CD4-positive, alpha-beta T cell treated with Interleukin-2 at 100 ng/mL for 4 hours (primary cell): ENCODE measurements at places on chromosomes 6 and 20.

DNA sequence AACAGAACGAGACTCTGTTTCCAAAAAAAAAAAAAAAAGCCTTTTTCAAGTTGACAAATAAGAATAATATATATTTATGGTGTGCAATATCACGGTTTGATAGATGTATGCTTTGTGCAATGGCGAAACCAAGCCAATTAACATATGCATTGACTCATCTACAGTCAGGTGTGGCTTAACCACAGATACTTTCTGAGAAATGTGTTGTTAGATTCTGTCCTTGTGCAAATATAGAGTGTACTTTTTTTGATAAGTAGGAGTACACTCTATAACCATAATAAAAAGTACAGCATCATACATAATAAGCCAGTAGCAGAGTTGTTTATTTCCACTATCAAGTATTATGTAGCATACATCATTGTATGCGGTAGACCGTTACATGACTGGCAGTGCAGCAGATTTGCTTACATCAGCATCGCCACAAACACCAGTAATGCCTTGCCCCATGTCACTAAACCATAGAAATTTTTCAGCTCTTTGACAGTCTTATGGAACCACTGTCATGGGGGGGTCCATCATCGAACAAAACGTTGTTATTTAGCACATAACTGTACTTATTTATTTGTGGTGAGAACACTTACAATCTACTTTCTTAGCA lies 59.2 kb downstream of the TMEM170B start:
- DNase-seq = no peak

DNA sequence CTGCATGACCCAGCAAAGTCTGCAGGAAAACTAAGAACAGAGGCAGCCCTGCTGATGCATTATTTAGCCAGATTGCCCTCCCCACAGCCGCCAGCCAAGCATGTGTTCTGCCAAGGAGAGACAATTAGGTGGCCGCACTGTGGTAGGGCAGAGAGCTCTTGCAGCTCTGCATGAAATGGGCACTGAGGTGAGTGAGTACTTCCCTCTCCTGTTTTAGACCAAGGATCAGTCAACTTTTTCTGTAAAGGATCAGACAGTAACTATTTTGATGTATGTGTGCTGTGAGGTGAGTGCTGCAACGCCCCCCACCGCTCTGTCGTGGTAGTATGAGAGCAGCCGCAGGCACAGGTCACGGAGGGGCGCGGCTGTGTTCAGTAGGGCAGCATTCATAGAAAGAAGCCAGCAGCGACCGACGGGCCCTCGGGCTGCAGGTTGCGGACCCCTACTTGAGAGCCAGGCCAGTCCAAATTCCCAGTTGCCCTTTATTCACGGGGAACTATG lies 23.8 kb upstream of the FAM50B start:
- no peak for DNase-seq

GRCh38 chr6:11428895-11429294 lies 108.7 kb upstream of the TMEM170B start:
- no peak for DNase-seq

- no peak for DNase-seq
Observed at GRCh38 chr20:22384978-22385377, 199.4 kb downstream of the FOXA2 start.

- no peak for DNase-seq
Observed at GRCh38 chr6:144062786-144063185, 32.6 kb downstream of the SF3B5 start.

DNA sequence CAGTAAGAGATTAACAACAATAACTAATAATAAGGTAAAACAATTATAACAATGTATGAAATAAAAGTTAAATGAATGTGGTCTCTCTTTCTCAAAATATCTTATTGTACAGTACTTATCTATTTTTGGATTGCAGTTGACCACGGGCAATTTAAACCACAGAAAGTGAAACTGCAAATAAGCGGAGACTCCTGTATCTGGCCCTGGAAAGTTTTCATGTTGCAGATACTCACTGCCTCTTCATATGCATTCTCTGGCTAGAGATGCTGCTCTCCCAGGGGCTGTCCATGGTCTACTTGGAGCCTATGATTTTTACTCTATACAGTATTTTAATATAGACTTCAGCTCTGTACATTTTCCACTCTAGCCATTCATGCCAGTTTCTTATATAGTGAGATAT lies 230.8 kb downstream of the FUT9 start:
- DNase-seq = no peak

- DNase-seq = no peak
Observed at GRCh38 chr6:39074486-39074885, 25.9 kb downstream of the GLP1R start.

DNA sequence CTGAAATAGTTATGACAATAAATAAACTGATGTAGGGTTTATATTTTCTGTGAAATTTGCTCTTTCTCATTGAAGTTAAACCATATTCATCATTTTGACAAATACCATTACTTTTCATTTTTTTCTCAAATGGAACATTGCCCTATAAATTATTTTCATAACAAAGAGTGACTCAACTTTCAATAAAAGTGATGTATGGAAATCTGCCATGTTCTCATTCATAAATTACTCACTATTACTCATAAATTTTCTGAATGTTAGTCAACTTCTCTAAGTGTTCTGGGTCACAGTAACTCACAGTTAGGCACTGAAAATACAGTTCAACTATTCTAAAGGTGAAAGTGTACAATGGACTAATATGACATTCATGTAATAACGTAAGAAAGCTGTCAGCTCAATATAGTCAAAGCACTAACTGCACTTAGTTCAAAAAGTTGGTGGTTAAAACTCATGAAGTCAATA lies 19.0 kb upstream of the STX11 start:
- DNase-seq = no peak

DNA sequence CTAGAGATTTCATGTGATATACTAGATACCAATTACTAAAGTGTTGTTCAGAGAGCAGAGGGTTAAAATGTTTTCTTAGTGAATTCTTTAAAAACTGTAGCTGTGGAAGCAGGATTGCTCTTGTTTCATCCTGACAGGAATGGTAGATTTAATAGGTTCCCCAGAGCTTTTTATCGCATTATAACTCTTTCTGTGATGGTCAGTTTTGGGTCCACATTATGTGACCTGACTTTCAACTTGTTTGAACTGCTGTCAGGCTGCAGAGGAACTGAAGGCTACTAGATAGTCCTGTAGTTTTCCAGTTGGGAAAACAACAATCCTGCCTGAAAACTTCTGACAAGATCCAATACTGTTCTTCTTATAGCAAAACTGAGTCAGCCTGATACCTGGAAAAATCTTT lies 329.3 kb upstream of the FLRT3 start:
- no peak for DNase-seq

GRCh38 chr6:151141685-151142084 lies 98.1 kb upstream of the AKAP12 start:
- DNase-seq = no peak

GRCh38 chr6:119325559-119326265 lies 23.8 kb downstream of the MAN1A1 start:
- DNase-seq = no peak

GRCh38 chr6:14192216-14192788 lies 74.7 kb downstream of the CD83 start:
- no peak for DNase-seq

GRCh38 chr6:89409461-89410035 lies 2.5 kb downstream of the RRAGD start:
- DNase-seq = no peak

- no peak for DNase-seq
Observed at GRCh38 chr6:11042750-11043377, 1.2 kb downstream of the ELOVL2 start.

DNA sequence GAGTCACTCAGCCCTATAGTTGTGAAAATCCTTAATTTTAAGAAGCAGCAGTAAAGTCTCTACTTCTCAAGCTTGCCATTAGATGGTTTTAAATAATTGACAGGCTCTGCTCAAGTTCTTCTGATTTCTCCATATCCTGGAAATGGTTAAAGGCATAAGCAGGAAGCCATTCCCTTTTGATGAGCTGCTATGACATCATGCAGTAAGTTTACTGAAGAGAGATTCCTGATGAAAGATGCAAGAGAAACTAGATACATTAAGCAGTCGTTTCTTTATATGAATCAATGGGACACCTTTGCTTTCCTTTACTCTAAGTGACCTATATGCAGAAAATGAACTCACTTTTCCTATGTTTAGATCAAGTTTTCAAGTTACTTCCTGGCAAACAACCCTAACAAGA lies 9.8 kb downstream of the POPDC3 start:
- DNase-seq = no peak

DNA sequence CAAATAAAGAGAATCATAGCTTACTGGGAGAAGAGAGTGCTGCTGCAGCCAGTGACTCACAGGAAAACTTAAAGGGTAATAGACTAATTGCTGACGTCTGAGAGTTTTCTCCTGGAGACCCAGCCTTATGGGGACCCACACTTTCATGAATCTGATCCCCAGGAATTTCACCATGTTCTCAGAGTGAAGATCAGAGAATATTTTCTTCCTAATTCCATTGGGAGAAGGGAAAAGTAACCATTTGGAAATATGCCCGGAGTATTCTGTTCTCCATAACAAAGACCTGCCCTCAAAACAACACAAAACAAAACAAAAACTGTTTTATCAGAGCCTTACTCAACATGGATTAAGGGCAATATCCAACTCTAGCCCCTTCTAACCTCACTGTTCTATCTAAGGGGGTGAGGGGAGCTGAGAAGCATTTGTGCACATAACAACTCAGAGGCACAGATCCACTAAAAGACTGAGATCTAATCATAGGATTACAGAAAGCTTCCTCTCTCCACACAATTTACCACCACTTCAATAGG lies 168.2 kb upstream of the SSTR4 start:
- DNase-seq = no peak

GRCh38 chr6:137233911-137234863 lies 15.0 kb upstream of the IFNGR1 start:
- DNase-seq = peak; percentile 51

DNA sequence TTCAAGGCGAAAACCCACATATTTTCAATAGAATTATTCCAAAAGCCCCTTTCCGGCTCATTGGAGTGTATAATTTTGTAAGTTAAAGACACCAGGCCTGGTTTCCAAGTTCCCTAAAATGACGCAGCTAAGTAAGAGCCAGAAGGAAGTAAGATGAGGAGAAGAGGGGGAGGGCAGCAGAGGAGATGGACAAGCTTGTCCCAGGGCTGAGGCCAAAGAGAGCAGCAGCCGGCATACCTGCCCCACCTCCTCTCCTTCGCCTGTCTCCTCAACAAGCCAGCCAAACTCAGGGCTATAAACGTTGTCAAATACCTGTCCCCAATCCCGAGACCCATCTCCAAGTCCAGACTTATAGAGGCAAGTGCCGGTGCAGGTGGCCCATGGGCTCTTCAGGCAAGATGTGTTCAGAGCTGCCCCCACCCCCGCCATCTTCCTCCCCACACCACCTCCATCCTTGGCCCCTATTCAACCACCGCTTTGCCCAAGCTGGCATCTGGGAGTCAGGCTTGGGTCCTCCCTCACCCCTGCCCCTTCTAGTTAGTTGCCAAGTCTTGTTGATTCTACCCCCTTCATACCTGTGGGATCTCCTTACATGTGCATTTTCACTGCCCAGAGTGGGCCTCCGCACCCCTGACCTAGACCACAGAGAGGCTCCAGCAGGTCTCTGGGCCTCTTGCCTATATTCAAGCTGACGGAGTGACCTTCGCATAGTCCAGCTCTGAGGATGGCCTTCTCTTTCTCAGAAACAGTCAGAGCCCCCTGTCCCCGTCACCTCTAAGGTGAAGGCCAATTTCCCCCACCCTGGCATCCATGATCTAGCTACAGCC lies 75.7 kb upstream of the SIRPA start:
- no peak for DNase-seq

DNA sequence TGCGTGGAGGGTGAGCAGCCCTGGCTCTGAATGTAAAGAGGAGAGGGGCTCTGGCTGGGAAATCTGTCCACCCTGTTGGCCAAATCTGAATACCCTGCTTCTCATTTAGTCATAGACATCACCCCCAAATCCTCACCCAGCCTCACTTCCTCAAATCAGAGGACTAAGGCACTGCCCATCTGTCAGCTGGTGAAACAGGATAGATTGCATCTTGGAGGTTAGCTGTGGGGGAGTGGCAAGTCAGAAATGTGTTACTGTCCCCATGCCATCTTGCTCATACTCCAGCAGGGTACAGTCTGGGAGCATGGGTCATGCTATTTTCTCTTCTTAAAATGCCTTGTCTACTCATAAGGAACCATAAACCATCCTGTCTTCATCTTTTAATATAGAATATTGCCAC lies 9.5 kb upstream of the DTNBP1 start:
- DNase-seq = no peak

GRCh38 chr6:49513153-49513989 lies 13.6 kb downstream of the GLYATL3 start:
- DNase-seq = no peak

- DNase-seq = peak; percentile 64
Observed at GRCh38 chr20:50980851-50981713, 22.5 kb downstream of the MOCS3 start.

DNA sequence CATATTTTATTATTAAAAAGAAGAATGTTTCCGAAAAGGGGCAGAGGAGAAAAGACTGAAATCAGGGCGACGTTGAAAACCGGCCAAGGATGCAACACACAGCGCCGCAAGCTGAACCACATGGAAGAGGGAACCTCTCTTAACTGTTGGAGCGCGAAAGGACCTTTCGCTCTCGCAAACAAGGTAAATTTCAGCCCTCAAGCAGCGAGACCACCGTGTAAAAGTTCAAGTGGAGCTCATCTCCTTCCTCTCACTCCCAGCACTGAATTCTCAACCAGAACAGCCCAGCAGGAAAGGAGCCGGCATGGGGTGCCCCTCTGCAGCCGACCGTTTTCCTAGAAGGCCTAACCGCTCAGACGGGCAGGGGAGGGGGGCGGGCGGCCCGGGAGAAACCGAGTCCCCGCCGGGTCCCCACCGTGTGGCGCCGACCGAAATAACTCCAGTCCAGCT lies 621 bp downstream of the GPR63 start:
- DNase-seq = no peak

DNA sequence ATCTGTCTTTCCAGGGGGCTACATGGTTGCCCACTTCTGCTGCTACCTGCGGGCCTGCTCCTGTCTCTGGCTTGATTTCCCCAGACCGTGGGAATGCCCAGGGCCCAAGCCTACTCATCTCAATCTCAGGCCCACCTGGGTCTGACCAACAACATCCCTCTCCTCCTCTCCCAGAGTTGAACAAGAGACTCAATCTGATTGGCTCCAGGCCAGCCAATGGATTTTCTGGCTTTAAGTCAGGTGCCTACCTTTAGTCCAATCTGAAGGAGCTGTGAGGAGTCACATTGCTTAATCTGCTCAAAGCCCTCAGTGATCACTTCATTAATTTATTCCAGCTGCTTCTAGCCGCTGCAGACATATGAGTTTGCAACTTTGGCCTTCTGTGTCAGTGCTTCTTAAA lies 162.4 kb upstream of the KCNG1 start:
- no peak for DNase-seq
